CD8-positive, alpha-beta memory T cell (primary cell): ENCODE measurements at places on chromosomes 4 and X. TPM values are rescaled to one million over a fixed set of nuclear protein-coding genes. Genes with fewer than 3 reads are reported as not detected.

JAKMIP1 gene
- total RNA-seq = 14.2 TPM

NWD2 gene
- total RNA-seq = not detected

DAPP1 gene
- total RNA-seq = 20.9 TPM

SSX4 gene
- not detected for total RNA-seq

SLC25A43 gene
- 11.8 TPM for total RNA-seq

TKTL2 gene
- not detected for total RNA-seq

TIGD4 gene
- 0.60 TPM for total RNA-seq

NR0B1 gene
- total RNA-seq = not detected

RIPPLY1 gene
- not detected for total RNA-seq

FMR1NB gene
- total RNA-seq = not detected

SPIN2A gene
- total RNA-seq = 0.18 TPM

ALPK1 gene
- total RNA-seq = 3.1 TPM

LRP2BP gene
- total RNA-seq = 0.42 TPM

CXCL10 gene
- 1.6 TPM for total RNA-seq

EVC2 gene
- 0.92 TPM for total RNA-seq

ATP7A gene
- 5.8 TPM for total RNA-seq

DGKK gene
- total RNA-seq = not detected

AVPR2 gene
- not detected for total RNA-seq

TDO2 gene
- not detected for total RNA-seq

GABRG1 gene
- total RNA-seq = not detected

F8A3 gene
- total RNA-seq = 11.2 TPM

CLNK gene
- total RNA-seq = 0.11 TPM

TMEM255A gene
- not detected for total RNA-seq

DUSP21 gene
- total RNA-seq = not detected

RAB40A gene
- total RNA-seq = not detected

CFP gene
- total RNA-seq = 2.3 TPM

PTTG2 gene
- total RNA-seq = not detected

HSFX4 gene
- total RNA-seq = not detected

VCX3B gene
- total RNA-seq = not detected
